Hepatocyte (in vitro differentiated cells): ENCODE measurements at places on chromosomes 3 and 15. TPM values are rescaled to one million over a fixed set of nuclear protein-coding genes. Genes with fewer than 3 reads are reported as not detected.

DNA sequence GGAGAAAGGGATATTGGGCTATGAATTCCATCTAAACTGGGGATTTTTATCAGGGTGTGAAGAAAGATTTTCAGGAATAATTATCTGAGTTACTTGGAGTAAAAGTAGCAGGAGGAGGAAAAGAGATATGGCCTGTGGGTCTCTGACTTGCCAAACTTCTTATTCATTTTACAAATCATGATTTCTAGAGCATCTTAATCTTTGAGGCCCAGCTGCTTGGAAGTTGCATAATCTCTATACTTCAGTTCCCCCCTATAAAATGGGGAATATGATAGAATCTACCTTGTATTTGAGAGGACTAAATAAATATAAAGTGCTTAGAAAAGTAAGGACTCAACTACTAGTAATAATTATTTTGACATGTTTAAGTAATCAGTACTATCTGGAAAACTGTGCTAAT, 11.0 kb upstream of the GABPB1 start:
- H3K27ac ChIP-seq, result no peak overlapping the region
- H3K4me1 ChIP-seq, result no peaks in the 10 kb centered on the region
- H3K27me3 ChIP-seq, result no peaks in the 10 kb centered on the region
- H3K4me3 ChIP-seq, result no peak overlapping the region

The IGSF10 gene
- total RNA-seq, result 1.0 and 1.4 TPM in 2 replicates

DNA sequence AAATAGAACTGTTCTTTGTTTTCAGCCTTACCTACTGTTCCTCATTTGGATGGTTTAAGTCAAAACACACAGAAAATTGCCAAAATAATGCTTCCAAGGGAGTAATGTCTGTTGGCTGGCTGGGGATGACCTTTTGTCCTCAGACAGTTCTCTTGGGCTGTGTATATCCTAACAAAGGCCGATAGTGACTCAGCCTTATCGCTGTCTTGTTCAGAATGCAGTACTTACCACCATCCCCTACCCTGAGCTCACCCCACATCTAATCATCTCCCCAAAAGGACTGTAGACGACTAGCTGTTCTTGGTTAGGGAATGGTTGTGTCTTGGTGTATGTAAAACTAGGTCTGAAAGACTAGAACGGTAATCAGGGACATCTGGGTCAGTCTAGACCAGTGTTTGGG, 35.0 kb downstream of the RAB11A start:
- peaks cover 19% of the 10 kb centered on the region for H3K4me1 ChIP-seq
- H3K27ac ChIP-seq, result peak overlapping the region; percentile 12
- DNase-seq, result no peak
- H3K36me3 ChIP-seq, result no peaks in the 10 kb centered on the region
- H3K27me3 ChIP-seq, result no peaks in the 10 kb centered on the region
- no peak overlapping the region for H3K4me3 ChIP-seq

DNA sequence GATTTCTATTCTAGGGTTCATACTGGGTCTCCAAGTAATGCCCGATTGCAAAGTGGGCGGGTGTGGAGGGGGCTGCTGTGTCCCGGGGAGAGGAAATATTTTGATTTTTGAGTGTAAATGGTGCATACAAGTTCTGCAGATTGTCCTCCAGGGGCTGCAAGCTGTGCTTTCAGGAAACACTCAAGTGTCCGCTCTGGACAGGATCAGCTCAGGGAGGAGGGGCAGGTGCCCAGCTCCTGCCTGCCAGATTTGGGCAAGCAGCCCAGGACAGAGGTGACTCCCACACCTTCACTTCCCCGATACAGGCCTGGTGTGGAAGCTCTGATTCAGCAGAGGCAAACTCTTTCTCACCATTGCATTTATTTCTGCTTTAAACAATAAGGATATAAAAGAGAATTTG, 142.7 kb downstream of the ALDH1A2 start:
- DNase-seq, result no peak
- no peak overlapping the region for H3K27ac ChIP-seq
- H3K4me1 ChIP-seq, result no peaks in the 10 kb centered on the region
- no peaks in the 10 kb centered on the region for H3K36me3 ChIP-seq
- H3K27me3 ChIP-seq, result no peaks in the 10 kb centered on the region

GRCh38 chr3:97138914-97139541, 324.6 kb downstream of the EPHA6 start:
- no peak overlapping the region for H3K4me3 ChIP-seq
- no peaks in the 10 kb centered on the region for H3K36me3 ChIP-seq
- H3K27me3 ChIP-seq, result no peaks in the 10 kb centered on the region
- no peak for DNase-seq
- H3K27ac ChIP-seq, result no peak overlapping the region
- no peaks in the 10 kb centered on the region for H3K4me1 ChIP-seq
